ENCODE measurements at places on chromosomes 13 and 19. TPM values are rescaled to one million over a fixed set of nuclear protein-coding genes. Genes with fewer than 3 reads are reported as not detected.

The GTF2F1 gene
- total RNA-seq, result 100 TPM

The ZNF677 gene
- 6.1 TPM for total RNA-seq

The ZNF554 gene
- total RNA-seq, result 5.1 TPM

The MIA gene
- total RNA-seq, result 0.75 TPM

The EFNA2 gene
- 0.68 TPM for total RNA-seq

The ZFR2 gene
- total RNA-seq, result 2.0 TPM

The ZNF530 gene
- 11.3 TPM for total RNA-seq

The LRFN3 gene
- 15.5 TPM for total RNA-seq

The NALCN gene
- total RNA-seq, result 0.52 TPM

The SLC6A16 gene
- total RNA-seq, result 4.4 TPM

The KRI1 gene
- total RNA-seq, result 47.8 TPM

The URI1 gene
- total RNA-seq, result 93.0 TPM

The C19orf85 gene
- total RNA-seq, result not detected

The SCGB2B2 gene
- 0.28 TPM for total RNA-seq

The FSD1 gene
- total RNA-seq, result 14.4 TPM

The KLK4 gene
- not detected for total RNA-seq

The CGB7 gene
- not detected for total RNA-seq

The KLF2 gene
- total RNA-seq, result 1.9 TPM

The LAIR2 gene
- not detected for total RNA-seq

The DHDH gene
- total RNA-seq, result not detected

The ATF5 gene
- total RNA-seq, result 302 TPM

The PRTN3 gene
- total RNA-seq, result not detected

The F10 gene
- not detected for total RNA-seq

Measured in A673 (cell line).